ENCODE measurements at places on chromosomes 12 and 14.

GRCh38 chr12:120327593-120327992 is at the start of gene PLA2G1B:
TSS of gene PLA2G1B (minus strand) at chr12:120327779. CDS start at chr12:120327753, 26 bp downstream.
- DNase-seq: no peak

DNA sequence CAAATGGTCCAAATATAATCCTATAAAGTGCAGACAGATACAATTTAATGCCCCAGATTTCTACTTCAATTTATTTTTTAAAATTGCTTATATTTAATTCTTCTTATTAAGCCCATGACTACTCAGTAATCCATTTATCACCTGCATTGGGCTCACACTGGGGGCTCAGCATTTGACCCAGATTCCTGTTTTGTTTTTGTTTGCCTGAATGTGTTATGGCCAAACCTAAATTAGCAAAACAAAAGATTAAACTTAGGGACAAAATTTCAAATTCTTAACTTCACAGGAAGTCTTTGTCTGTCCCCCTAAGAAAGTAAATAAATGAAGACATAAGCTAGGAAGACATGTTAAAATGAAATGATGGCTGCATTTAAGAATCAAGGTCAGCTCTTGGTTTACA is 322.3 kb downstream of the RMST start:
- DNase-seq: no peak

- no peak for DNase-seq
These were observed 35.3 kb downstream of the ZC3H14 start for GRCh38 chr14:88598097-88598675.

GRCh38 chr14:88868558-88869159 is 44.2 kb downstream of the TTC8 start:
- DNase-seq: peak; percentile 20

GRCh38 chr12:49332891-49333371 is 4.1 kb downstream of the C1QL4 start:
- DNase-seq: no peak

DNA sequence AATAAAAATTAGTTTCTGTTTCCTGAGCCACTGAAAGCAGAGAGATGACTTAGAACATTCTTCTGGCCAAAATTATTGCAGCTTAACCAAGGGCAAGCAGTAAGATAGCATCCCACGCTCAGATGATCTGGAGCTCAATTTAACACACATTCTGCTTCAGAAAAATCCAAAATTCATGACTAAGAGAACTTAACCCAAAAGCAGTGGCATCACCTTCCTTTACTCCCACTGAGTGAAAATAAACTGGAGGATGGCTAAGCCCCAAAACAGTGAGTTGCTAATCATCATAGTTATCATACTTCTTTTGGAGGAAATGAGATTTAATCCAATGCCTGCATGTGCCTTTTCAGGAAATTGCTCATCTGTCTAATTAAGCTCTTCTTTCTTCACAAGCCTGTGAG is 195.4 kb downstream of the DUSP6 start:
- peak; percentile 28 for DNase-seq

DNA sequence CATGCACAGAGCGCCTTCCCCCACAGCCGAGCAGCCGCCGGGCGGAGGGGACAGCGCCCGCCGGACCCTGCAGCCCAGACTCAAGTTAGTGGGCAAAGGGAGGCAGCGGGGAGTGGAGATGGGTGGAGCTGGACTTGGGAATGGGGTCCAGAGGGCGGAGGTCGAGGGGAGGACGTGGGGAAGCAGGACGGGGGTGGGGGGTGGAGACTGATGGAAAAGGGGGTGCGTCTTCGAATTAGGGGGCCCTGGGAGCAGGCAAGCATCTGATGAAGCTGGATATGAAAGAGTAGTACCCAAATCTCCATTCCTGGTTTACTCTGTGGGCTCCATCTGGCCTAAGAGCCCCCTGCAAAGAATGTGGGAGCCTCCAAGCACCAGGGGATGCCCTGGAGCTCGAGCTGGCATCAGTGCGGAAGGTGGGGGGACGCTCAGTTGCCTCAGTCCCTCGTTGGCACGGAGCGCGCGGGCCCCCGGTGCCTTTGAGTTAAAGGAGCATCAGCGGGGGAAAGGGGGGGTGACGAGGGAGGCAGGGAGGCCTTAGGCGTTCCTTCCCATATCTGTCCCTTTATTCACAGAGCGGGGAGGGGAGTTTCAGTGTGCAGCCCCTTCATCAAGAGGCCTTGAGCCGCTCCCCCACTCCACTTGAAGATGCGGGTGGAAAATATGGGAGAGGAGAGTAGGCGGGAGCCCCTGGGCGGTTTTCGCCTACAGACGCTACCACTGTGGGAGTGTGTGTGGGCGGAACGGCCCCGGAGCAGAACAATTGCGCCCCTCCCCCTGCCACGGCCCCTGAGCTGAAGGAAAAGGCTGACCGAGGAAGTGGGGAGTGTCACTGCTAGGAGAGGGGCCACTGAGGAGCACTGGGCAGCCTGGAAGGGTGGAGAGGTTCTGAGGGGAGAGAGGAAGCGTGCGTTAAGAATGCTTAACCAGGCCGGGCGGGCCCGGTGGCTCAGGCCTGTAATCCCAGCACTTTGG is 644 bp downstream of the NAB2 start:
- peak; percentile 88 for DNase-seq

GRCh38 chr14:80988735-80989429 is 33.5 kb downstream of the TSHR start:
- DNase-seq: no peak

GRCh38 chr12:120136093-120136770 is 19.7 kb upstream of the RAB35 start:
- no peak for DNase-seq

DNA sequence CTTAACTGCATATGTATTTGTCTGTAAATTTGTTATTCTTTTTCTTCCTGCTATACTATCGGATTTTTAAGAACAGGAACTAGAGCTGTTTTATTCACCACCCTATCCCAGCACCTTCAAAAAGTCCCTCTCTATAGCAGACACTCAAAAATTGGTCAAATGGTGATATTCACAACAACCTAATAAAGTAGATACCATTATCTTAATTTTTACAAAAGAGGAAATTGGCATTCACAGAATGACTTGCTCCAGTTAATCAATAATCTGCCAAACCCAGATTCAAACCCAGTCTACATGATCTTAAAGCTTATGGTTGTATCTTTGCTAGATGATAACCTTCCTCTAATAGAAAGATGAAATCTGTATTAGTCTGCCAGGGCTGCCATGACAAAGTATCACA is 426.6 kb downstream of the EGLN3 start:
- no peak for DNase-seq

DNA sequence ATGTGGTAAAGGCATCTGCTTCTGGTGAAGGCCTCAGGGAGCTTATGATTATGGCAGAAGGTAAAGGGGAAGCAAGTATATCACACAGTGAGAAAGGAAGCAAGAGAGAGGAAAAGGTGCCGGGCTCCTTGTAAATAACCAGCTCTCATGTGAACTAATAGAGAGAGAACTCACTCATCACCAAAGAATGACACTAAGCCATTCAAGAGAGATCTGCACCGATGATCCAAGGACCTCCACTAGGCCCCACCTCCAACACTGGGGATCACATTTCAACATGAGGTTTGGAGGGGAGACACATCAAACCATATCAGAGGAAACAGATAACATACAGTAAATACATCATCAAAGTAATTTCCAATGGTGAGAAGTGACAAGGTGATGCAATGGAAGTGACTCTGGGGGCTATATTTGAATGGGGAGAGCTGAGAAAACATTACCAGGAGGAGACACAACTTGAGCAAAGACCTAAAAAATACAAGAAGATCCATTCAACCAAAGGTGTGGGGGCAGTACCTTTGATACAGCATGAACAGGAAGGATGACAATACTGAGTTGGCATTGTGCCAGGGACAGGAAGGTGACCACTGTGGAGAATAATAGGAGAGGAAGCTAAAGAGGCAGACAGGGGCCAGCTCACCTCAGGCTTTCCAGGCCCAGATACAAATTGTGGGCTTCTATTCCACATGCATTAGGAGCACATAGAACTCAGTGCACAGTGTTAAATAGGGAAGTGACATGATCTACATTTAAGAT is 134.4 kb upstream of the GRIP1 start:
- DNase-seq: peak; percentile 5

GRCh38 chr12:116062698-116063097 is 214.8 kb downstream of the MED13L start:
- no peak for DNase-seq

DNA sequence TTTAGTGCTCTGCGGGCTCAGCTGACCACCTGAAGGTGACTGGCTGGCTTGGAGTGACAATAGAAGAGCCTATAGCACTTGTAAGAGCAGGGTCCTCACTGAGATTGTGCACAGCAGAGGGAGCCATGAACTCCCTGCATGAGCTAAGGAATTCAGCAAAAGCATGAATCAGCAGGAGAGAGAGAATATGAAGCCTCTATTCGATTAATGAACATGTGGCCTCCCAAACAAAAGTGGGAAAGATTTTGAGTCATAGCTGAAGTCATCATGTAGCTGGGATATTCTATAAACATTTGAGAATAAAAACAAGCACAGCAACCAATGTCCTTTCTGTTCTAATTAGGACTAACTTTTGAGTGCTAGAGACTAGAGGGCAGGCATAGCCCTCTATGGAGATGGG is 626.6 kb downstream of the DIO2 start:
- DNase-seq: no peak

GRCh38 chr12:76746516-76746915 is 17.4 kb upstream of the ZDHHC17 start:
- peak; percentile 18 for DNase-seq

DNA sequence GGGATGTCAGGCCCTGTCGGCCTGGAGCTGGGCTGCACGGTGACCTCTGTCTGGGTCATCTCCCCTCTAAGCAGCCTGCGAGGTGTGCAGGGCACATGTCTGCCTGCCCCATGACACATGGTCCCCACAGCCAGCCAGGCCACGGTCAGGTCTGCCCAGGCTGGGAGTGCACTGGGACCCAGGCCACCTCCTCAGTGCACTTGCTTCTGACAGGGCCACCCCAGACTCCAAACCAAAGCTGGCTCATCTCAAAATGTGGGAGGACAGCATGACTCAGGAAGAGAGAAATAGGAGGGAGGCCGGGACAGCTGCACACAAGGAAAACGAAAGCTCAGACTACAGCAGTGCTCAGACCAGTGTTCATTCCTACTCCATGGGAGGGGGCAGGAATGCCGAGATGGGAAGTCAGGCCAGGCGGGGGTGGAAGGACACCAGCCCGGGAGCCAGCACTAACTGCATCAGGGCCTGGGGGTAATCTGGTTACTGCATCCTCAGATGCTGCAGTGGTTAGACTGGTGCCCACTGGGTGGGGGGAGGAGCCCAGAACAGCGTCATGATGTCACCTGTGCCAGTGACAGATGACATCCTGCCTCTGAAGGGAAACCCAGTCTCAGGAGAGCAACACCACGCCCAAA is 4.0 kb downstream of the P2RX2 start:
- DNase-seq: no peak

GRCh38 chr12:17108877-17109541 is 503.0 kb upstream of the LMO3 start:
- peak; percentile 11 for DNase-seq

- no peak for DNase-seq
These were observed 130.9 kb downstream of the C12orf75 start for GRCh38 chr12:105461271-105461943.

DNA sequence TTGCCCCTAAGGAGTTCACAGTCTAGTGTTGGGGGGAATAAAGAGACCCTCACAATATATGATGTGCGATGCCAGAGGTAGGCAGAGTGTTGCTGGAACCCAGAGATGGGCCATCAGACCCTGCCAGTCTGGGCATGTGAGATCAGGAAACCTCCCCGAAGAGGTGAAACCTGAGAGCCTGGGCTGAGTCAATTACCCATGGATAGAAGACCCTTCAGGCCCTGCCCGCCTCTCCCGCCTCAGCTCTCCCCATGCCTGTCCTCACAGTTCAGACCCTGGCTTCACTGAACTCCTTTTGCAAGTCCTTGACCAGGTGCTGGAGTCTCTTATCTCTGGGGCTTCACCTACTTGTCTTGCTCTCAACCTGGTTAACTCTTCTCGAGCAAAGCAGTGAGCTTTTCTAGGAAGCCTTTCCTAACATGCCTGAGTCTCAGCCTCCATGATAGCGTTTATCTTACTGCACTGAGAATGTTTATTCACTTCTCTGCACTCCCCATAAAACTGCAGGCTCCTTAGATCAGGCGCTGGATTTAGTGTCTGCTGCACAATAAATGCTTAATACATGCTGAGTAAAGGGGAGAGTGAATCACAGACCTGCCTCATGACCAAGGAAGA is 19.6 kb downstream of the ALDH1L2 start:
- DNase-seq: no peak

- DNase-seq: peak; percentile 11
These were observed 2.6 kb downstream of the ITPR2 start for GRCh38 chr12:26830363-26830762.

- no peak for DNase-seq
These were observed 352.2 kb downstream of the FSCB start for GRCh38 chr14:44154874-44155273.

- no peak for DNase-seq
These were observed 29.5 kb downstream of the MSRB3 start for GRCh38 chr12:65308006-65308405.

DNA sequence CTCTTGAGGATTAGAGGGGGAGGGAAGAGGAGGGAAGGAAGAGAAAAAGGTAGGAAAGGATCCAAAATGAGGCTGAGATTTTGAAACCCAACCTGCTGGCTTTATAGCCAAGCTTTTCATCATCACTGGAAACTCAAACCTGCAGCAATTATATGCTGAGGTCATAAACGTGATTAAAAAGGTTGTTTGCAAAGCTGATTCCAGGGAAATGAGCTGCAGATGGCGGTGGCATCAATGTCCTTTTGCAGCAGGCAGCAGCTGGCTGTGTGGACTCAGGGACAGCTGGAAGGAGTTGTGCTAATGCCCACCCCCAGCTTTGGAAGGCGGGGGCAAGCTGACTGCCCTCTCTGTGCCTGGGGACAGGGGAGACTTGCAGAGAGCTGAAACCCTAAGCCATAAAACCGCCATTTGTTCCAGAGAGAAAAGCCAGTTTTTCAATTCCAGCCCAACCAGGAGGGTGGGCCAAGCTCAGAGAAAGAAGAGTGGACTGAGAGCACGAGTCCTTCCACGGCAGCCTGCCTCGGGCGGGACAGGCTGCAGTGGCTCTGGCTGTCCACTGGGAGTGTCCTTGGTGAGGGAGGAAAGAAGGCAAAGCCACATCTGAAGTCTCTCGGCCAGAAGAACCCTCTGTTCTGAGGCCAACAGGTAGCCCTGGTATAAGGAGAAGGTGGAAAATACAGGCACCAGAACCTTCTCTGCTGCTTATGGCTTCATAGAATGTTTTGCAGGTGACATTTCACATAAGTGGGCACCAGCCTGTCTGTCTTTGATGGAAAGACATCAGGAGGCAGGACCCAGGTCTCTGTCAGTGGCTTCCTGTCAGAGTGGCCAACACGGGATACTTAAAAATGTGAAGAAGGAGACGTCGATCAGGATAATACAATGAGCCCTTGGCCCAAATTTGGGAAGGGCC is 90.7 kb downstream of the SINHCAF start:
- peak; percentile 15 for DNase-seq

GRCh38 chr12:128089961-128090360 is 177.0 kb upstream of the TMEM132C start:
- no peak for DNase-seq

GRCh38 chr14:99626041-99626648 is 18.8 kb upstream of the HHIPL1 start:
- no peak for DNase-seq

GRCh38 chr14:54483846-54484245 is 4.9 kb downstream of the GMFB start:
- no peak for DNase-seq

Measured in KBM-7 (cell line).